ENCODE measurements at places on chromosomes 5 and 9.
A peak's percentile ranks its signal among the peaks of the same experiment; 100 is the strongest.

- DNase-seq = no peak
Observed at GRCh38 chr5:68181039-68181599, 34.4 kb upstream of the PIK3R1 start.

GRCh38 chr5:169838688-169839087 is 141.6 kb downstream of the INSYN2B start:
- DNase-seq = peak; percentile 41

DNA sequence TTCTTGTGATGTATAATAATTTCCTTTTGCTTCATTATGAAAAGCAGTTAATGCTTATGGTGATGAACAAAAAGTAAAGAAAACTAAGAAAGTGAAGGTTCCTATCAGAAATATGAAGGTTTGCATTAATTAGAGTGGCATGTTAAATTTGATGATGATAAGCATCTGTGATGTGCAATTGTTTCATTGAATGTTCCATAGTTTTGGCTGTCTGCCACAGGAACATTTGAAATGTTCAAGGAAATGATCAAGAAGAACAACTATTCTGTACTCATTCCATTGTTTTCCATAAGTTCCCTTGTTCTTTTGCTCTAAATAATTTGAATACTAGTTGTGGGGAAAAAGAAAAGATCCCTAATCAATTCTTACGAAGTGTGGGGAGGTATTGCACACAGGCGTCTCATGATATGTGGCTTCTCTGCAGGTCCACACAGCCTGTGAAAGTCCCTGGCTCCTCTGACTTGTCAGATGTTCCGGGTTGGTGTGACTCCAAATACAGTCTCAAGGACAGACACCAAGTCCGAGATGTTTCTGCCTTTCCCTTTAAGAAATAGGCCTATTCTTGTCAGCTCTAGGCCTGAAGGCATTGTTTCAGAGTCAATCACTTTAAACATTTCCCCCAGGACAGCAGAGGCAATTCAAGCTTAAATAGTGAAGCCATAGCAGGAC is 152.6 kb upstream of the MAST4 start:
- no peak for DNase-seq

- DNase-seq = no peak
Observed at GRCh38 chr9:127452691-127453090, 1.4 kb downstream of the LRSAM1 start.

- DNase-seq = no peak
Observed at GRCh38 chr5:157541447-157542118, 34.0 kb downstream of the ADAM19 start.

DNA sequence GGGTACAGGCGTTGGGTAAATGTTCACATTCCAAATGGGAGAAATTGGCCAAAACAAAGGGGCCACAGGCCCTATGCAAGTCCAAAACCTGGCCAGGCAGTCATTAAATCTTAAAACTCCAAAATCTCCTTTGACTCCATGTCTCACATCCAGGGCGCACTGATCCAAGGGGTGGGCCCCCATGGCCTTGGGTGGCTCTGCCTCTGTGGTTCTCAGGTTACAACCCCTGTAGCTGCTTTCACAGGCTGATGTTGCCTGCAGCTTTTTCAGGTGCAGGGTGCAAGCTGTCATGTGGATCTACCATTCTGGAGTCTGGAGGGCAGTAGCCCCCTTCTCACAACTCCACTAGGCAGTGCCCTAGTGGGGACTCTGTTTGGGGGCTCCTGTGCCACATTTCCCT is 44.8 kb downstream of the NLN start:
- no peak for DNase-seq

DNA sequence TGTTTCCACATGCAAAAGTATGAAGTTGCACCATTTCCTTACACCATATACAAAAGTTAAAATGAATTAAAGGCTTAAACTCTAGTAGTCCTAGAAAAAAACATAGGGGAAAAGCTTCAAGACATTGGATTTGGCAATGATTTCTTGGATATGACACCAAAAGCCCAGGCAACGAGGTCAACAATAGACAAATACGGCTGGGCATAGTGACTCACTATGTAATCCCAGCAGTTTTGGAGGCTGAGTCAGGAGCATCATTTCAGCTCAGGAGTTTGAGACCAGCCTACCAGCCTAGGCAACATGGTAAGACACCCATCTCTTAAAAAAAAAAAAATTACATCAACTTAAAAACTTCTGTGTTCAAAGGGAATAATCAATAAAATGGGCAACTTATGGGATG is 30.9 kb upstream of the SREK1 start:
- no peak for DNase-seq

GRCh38 chr5:66494437-66494836 is 101.8 kb upstream of the MAST4 start:
- DNase-seq = no peak

GRCh38 chr5:34929720-34930461 is 532 bp downstream of the DNAJC21 start:
- peak; percentile 90 for DNase-seq

GRCh38 chr5:83197326-83197967 is 120.1 kb downstream of the XRCC4 start:
- no peak for DNase-seq

DNA sequence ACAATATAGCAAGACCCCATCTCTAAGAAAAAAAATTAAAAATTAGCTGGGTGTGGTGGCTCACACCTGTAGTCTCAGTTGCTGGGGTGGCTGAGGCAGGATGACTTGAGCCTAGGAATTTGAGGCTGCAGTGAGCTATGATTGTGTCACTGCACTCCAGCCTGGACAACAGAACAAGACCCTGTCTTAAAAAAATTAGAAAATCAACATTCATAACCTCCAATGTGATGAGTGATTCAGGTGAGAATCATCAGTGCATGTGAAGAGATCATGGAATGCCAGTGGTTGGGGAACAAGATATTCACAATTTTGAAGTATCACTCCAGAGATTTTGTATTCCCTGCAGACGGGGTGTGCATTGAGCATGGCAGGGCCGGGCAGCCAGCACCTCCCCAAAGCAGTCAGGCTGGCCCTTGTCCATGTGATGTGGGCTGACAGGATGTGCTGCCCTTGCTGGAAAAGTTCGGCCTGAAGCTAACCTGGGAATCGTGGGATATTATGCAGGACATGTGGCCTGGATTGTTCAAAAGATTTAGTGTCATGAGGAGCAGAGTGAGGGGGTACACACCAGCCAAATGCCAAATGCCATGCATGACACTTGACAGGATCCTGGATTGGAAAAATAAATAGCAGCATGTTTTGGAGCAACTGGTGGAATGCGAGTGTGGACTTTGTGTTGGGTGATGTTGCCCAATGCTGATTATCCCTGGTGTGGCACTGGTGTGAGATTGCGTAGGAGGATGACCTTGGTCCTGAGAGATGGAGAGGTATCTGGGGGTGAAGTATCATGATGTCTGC is 189.0 kb downstream of the RGS3 start:
- no peak for DNase-seq

- DNase-seq = no peak
Observed at GRCh38 chr9:101791938-101792337, 53.5 kb upstream of the GRIN3A start.

- no peak for DNase-seq
Observed at GRCh38 chr9:69339620-69340019, 14.6 kb downstream of the ENTREP1 start.

GRCh38 chr5:163893281-163893680 is 387.9 kb downstream of the MAT2B start:
- DNase-seq = no peak

GRCh38 chr5:35246900-35247647 is 16.8 kb upstream of the PRLR start:
- no peak for DNase-seq

- DNase-seq = peak; percentile 60
Observed at GRCh38 chr9:129027685-129028191, 393 bp downstream of the SH3GLB2 start.

DNA sequence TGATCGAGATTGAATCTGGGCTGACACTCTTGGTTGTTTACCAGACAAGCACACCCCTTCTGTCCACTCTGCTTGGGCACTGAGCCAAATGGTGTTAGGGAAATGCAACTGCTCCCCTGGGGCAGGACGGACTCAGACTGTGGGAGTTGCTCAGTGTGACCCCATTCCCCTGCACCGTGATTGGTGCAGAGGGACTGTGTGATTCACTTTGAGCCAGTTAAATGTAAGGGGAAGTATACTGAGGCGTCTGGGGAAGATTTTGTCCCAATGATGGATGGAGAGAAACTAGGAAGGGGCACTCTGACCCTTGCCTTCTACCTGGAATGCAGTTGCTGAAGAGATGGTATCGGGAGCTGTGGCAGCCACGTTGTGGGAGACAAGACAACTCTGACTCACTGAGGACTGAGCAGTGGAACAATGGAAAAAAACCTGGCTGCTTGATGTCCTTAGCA is 196.0 kb upstream of the ANKRD55 start:
- DNase-seq = no peak

- peak; percentile 64 for DNase-seq
Observed at GRCh38 chr5:9545992-9546851, at the start of gene SEMA5A. TSS of gene SEMA5A (minus strand) at chr5:9546075. CDS start at chr5:9379946, 166,129 bp downstream.

- no peak for DNase-seq
Observed at GRCh38 chr9:137244486-137245449, 3.7 kb downstream of the TUBB4B start.

DNA sequence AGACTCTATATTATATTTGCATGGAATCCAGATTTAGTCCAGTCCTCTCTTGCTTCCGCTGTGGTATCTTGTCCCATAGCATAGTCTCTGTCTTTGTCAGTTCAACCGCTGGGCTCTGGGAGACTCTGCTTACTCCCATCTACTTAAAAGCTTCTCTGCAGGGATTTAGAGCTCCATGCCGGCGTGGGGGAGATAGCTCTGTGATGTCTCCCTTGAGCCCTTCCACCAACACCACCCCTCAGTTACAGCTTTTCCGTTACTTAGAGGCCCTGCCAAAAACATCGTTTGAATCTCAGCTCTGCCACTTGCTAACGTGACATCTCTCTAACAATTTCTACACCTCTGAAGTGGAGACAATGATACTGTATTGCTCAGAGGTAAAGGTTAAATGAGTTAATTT is 306.1 kb upstream of the ZNF608 start:
- DNase-seq = no peak

GRCh38 chr5:33792559-33792958 is 99.2 kb downstream of the ADAMTS12 start:
- DNase-seq = no peak

DNA sequence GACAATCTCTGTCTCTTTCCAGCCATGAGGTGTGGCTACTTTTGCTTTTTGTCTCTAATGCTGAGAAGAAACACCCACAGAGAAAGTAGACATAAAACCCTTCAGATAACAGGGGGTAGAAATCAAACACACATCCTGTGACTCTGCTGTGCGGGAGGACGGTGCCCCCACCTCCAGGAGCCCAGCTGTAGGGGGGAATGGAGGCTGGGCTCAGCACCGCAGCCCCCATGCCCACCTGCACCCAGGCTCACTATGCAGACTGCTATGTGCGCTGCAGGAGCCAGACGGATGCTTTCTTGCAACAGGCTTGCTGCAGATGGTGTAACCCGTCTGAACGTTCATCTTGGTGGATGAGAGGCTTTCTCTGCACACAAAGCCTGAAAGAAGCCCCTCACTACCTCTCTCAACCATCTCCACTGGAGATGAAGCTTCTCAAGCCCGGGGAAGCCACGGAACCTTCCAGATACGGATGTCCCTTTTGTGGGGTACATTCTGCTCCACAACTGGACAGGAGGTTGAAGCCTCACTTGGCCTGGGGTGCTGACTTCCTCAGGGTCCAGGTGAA is 207.2 kb downstream of the GADD45G start:
- no peak for DNase-seq

- DNase-seq = no peak
Observed at GRCh38 chr5:28864006-28864405, 1825.6 kb upstream of the CDH9 start.

DNA sequence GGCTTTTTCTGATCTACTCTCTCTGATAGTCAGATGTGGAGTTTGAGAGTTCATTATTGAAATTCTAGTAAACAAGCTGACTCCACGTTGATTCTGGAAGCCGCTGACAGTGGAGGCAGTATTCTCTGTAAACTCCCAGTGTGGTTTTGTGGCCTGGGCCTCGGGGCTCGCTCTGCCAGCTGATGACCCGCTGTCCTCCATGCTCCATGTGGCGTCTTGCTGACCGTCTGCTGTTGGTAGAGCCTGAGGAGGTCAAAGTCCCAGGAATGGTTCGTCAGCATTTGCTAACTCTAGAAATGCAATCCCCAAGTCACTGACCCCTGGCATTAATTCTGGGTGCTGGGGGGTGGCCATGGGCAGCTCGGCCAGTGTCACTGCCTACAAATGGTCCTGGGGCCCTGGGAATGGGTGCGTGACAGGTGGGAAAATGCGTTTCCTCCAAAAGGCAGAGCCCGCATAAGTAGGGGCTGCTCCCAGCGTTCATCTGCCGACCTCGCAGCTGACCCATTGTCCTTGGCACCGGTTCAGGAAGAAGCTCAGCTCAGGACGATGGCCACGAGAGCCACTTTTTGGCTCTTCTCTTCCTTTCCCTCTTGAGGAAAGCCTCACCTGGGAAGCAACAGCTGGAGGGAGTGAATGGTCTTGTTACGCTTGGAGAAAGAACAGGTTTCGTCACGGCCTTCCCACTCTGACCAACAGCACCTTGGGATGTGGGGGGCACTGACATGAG is 55.1 kb downstream of the MRPL36 start:
- DNase-seq = no peak

DNA sequence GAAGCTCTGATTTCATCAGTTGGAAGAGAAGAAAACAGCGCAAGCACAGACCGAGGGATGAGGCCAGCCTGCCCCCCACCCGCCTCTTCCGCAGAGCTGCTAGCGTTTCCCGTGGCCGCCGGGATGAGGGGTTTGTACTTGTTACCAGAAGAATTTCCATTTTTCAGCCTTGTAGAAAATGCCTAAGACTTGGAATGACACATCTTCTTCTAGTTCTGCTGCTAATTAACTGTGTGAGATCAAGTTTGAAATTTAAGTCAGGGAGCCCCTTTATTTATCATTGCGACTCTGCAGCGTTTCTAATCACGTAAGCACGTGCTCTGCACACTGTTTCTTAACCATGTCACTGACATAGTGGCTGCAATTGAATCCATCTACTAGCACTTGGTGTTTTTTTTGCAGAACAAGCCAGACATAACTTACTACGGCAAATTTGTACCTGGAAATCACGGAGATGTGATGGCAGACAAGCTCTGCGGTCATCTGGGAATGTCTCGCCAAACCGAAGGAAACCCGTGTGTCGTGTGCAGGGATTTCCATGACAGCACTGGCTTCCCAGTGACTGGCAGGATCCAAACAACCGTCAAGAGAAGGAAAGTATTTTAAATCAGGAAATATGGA is 41.8 kb upstream of the ROR2 start:
- no peak for DNase-seq

GRCh38 chr5:63401436-63402046 is 560.7 kb downstream of the HTR1A start:
- DNase-seq = peak; percentile 7

DNA sequence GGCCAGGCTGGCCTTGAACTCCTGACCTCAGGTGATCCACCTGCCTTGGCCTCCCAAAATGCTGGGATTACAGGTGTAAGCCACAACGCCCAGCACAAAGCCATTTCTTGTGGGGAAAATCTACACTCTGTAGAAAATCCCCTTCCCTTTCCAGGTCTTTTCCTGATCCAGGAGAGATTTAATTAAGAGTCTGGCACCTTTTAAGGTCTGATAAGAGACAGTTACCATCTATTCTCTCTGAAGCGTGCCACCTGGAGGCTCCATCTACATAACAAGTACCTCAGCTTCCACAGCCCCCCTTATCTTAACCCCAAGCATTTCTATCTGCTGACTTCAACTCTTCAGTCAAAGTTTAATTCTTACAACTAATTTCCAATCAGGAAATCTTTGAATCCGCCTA is 71.4 kb upstream of the CDK20 start:
- no peak for DNase-seq

- DNase-seq = no peak
Observed at GRCh38 chr5:100537946-100538345, 2.8 kb downstream of the FAM174A start.

- peak; percentile 78 for DNase-seq
Observed at GRCh38 chr9:21965401-21965951, 28.7 kb downstream of the CDKN2A start.

- DNase-seq = no peak
Observed at GRCh38 chr5:169296419-169297143, 4.4 kb downstream of the SLIT3 start.
